Stimulated activated CD4-positive, alpha-beta T cell treated with anti-CD3 and anti-CD28 coated beads, Interleukin-4, amount 100 ng/mL, for 4 hours (primary cell): ENCODE measurements at places on chromosomes 13 and 19.

DNA sequence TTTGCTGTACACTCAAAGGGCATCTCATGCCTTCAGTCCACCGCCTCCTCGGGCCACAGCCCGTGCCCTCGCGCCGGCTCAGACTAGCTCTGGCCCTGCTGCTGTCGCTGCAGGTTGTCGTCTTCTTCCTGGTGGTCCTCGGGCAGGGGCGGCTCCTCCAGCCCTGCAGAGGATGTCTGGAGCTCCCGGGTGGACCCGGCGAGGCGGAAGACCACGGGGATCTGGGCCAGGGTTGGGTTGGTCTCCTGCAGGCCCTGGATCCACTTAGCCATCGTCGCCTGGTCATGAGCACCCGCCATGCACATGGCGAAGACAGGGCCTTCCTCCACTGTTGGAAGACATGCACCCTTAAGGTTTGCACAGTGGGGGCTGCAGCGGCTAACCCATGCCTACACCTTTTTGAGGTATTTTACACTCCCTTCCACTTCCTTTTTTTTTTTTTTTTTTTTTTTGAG, 489 bp upstream of the ZNF653 start:
- no peak for DNase-seq

DNA sequence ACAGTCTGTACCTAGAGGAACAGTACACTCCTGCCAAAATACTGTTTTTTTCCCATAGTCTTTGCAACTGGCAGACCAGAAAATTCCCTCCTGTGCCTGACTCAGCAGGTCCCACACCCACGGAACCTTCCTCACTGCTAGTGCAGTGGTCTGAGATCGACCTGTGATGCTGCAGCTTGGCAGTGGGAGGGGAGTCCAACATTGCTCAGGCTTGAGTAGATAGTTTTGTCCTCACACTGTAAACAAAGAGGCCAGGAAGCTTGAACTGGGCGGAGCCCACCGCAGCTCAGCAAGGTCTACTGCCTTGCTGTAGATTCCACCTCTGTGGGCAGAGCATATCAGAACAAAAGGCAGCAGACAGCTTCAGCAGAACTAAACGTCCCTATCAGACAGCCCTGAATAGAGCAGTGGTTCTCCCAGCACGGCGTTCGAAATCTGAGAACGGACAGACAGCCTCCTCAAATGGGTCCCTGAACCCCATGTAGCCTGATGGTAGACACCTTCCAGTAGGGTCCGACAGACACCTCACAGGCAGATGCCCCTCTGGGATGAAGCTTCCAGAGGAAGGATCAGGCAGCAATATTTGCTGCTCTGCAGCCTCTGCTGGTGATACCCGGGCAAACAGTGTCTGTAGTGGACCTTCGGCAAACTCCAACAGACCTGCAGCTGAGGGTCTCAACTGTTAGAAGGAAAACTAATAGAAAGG, 92.7 kb downstream of the SUCLA2 start:
- DNase-seq, result no peak

GRCh38 chr13:109332506-109333499, 453.6 kb downstream of the IRS2 start:
- DNase-seq, result no peak

GRCh38 chr13:31433207-31433606, 233.4 kb downstream of the B3GLCT start:
- no peak for DNase-seq

DNA sequence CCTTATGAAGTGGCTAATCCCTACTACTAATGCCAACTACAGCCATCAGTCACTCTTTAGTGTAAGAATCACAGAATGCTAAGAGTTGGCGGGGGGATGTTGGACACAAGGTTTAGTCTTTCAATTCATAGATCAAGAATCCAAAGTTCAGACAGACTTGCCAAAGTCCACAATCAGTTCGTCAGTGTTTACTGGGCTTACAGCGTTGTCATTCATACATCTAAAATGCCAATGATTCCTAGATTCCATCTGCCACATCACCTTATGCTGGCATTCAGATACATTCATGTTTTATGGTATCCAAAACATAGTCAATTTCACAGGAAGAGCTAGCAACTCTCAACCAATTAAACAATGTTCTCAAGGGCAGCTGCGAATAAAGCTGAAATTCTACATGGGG, 18.1 kb downstream of the RCBTB2 start:
- no peak for DNase-seq

DNA sequence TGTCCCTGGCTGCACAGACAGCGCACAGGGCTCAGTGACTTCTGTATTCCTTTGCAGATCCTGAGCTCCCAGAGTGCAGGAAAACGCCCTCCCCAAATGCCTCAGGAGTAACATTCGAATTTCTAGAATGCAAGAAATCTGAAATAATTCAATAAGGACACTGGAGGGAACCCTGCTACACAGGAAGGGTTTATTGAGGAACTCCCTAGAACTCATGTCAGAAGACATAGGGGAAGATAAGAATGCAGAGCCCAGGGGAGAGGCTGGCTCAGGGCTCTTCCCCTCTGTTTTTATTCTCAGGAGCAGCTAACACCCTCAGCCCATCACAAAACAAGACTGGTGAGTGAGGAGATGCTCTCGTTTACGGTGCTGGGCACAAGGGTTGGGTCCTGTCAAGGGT, 6.8 kb downstream of the LILRA1 start:
- no peak for DNase-seq
